Stimulated activated CD4-positive, alpha-beta T cell treated with anti-CD3 and anti-CD28 coated beads, Interleukin-1b, Interleukin-23, amount 100 ng/mL, for 1 hour (primary cell): ENCODE measurements at places on chromosomes 5 and 9.

DNA sequence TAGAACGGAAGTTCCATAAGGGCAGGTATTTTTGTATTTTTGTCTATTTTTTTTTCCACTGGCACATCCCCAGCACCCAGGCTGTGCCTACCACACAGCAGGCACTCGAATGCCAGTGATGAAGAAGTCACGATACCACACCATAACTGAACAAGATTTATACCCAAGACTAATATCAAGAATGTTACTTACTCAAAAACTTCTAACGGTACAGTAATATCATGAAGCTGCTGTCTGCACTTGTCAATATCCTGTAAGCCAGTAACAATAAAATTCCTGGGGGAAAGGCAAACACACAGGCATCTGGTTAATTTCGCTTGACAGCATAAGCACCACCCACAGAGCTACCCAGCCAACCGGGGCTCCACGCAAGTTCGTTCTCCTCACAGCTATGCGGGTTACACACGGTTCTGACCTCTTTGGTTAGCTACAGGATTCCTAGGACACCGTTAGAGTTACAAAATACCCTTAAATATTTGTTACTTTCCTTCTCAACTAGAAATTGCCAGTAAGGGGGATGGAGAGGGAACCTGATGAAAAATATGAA, 1.3 kb downstream of the MED10 start:
- DNase-seq: no peak

DNA sequence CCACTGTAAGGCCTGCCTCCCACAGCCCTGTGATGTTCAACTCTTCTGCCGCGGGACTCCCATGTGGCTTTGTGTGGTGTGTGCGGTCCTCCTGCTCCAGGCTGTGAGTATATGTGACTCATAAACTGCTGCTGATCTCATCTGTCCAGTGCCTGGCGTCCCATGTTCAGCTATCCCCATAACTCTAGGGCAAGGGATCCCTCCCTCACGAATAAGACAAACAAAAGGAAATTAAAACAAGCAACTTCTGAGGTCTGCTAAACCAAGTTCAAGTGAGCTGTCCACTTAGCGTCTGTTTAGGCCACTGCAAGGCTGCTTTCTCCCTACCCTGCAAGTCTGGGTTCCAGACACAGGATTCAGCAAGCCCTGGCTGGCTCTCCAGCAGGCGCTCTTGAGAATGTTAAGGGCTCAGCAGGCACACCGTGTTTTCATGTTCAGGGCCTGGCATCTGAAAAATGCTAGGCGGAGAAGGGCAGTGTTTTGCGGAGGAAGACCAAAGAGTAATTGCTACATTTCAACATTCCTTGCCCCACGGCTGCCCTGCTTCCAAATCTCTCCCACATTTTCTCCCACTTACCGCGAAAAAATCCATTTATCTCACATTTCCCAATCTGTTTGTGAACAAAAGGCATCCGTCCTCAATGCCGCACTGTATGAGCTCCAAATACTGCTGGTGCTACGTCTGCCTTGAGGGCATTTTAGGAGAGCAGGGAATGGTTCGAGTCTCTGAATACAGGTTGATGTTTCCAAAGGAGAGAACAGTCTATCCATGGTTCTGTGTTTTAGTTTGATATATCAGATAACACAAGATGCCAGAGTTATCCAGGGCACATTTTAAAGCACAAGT, 280.2 kb downstream of the SEMA5A start:
- DNase-seq: no peak

DNA sequence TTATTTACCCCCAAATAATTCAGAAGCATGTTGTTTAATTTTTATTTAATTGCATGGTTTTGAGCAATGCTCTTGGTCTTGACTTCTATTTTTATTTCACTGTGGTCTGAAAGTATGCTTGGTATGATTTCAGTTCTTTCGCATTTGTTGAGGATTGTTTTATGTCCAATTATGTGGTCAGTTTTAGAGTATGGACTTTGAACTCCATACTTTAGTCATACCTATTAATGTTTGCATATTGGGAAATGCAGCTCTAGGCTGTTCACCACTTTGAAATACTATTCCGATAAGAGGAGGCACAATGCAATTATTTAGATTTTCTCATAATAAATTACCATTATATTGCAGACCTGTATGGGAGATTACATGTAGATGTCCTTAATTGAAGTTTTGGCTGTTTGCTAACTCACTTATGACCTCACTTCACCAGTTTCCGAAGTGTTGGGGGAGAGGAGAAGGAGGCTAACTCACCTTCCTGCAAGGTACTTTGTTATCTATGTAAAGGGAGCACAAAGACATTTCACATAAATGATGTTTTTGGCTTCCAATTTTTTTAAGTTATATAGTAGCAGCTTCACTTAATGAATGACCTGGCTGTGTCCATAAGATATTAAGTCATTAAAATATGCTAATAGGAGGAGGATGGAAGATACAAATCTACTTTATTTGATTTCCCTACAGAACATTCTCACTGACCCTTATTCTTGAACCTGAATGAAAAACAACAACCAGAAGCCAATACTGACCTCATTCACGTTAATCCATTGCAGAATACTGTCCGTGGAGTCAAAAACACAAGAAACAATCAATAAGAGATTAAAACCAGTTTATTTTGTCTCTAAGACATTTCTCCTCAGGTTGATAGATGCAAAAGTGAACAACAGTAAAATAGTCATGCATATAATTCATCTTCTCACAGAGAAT, 970.3 kb upstream of the ARRDC3 start:
- DNase-seq: no peak

DNA sequence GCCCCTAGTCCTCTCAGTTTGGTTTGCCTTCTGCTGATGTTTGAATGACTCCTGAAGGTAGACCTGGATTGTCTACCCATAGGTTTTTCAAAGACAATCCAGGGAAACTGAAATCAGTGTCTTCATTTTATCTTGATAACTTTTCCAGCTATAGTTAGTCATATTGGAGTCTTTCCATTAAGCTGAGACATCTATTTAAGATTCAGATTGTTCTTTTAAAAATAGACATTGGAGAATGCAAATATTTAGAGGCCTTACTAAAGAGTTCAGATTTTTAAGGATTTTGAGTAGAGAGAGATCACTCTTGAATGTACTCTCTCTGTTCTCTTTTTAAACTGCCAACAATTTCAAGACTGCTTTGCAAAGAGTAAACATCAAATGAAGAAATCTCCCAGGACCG, 69.1 kb downstream of the GDNF start:
- no peak for DNase-seq
